ENCODE measurements at places on chromosomes 11 and 22.

- peak; percentile 34 for DNase-seq
These were observed 66.2 kb downstream of the THAP12 start for GRCh38 chr11:76314741-76315090.

DNA sequence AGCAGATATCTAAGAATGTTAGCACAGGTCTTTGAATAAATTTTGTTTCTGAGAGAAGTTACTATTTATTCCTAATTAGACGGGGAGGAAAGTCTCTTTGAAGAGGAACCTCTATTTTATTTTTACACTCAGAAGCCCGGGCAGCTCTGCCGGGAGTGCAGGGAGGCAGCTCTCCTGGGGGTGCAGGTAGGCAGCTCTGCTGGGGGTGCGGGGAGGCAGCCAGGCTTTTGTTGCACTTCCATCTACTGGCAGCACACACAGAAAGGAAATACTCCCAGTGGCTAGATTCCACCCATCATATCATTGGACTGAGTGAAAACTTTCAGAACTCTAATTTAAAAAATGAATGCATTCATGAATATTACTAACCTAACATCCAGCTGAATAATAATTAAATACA, 24.6 kb downstream of the OR10A6 start:
- no peak for DNase-seq

DNA sequence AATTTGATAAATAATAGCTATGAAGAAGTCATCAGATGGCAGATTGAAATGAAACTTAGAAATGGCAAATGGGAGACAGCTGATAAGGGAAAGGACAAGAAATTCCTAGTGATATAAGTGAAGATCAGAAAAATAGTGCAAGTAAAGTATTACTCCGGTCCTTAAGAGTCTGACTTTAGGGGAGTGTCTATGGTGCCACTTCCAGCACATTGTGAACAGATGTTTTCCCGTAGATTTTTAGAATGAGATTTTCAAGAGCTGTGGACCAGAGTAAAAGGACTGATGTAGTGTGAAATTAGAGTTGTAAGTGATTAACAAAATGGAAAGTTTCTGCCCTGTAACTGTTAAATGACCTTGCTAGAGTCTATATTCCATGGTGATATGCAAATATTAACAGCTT, 974.8 kb upstream of the TENM4 start:
- no peak for DNase-seq

GRCh38 chr11:112555491-112556364, 295.1 kb upstream of the PLET1 start:
- no peak for DNase-seq

DNA sequence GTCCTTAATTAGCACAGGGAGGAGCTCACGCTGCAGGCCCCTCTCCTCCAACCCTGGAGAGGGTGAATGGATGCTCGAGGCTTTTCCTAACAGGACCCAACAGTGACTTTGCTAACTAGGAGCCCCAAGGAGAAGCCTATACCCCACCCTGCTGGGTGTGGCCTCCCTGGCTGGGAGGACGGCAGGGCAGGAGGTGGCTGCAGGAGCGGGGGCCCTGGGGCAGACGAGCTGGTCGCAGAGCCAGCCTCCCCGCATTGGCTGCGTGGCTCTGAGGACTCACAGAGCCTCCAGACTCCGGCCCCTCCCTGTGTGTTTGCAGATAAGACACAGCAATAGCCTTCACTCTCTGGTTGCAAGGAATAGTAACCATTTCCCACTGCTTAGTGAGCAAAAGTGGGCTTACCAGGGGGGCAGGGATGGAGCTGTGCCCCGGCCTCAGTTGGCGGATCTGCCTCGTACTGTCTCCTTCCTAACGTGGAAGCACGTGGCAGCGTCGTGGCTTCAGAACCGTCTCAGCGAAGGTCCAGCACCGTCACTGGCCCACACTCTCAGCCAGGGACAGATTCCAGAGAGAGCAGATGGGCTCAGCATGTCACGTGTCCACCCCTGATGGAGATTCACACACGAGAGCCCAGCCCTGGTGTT, 1087.5 kb downstream of the BRD1 start:
- DNase-seq = no peak

- DNase-seq = no peak
These were observed 198.3 kb upstream of the B3GAT1 start for GRCh38 chr11:134610116-134610910.

- DNase-seq = no peak
These were observed 26.7 kb downstream of the OR6Q1 start for GRCh38 chr11:58057481-58057880.

DNA sequence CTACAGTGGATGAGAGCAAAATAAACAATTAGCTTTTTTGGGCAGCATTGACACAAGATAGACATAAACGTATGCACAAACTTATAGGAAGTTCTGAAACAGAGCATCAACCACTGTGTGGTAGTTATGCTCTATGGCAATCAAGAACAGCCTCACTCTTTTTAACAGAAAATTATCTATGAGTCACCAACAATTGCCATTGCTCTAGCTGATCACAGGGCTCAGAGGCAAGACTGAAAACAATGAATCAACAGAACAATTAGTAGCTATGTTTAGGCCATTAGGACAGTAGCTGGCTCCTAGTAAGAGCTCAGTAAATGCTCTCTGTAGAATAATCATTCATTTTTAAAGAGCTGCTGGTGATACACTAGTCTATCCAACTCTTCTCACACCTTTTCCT, 34.9 kb upstream of the PICALM start:
- no peak for DNase-seq

DNA sequence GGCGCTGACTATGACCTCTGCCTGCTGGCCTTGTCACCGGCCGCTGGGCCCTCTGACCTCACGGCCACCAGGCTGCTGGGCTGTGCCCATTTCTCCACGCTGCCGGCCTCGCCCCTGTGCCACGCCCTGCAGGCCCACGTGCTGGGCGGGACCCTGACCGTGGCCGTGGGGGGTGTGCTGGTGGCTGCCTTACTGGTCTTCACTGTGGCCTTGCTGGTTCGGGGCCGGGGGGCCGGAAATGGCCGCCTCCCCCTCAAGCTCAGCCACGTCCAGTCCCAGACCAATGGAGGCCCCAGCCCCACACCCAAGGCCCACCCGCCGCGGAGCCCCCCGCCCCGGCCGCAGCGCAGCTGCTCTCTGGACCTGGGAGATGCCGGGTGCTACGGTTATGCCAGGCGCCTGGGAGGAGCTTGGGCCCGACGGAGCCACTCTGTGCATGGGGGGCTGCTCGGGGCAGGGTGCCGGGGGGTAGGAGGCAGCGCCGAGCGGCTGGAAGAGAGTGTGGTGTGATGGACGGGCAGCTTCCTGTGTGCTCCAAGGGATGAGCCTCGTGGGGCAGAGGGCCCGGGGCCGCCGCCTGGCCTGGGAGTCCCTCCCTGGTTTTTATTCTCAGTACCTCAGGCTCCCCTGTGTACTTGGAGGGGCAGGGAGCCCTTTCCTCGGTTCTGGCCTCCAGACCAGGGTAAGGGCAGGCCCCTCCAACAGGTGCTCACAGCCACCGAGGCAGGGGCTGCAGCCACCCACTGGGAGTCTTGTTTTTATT, 3.0 kb downstream of the LRFN4 start:
- DNase-seq = no peak

DNA sequence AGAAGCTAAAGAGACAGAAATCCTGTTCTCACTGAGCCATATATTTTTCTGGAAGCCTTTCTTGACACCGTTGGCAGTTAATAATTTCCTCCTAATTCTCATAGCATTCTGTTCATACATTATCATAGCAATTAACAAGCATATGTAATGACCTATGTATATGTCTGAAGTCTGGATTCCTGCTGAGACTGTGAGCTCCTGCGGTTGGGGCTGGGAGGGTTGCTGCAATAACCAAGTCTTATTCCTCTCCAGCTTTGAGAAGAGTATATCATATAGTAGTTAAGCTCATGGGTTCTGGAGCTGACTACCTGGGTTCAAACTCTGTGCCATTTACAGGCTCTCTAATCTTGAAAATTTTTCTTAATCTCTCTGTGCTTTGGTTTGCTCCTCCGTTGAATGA, 175.2 kb downstream of the MAML2 start:
- no peak for DNase-seq

GRCh38 chr11:65911682-65912568, 6.9 kb downstream of the C11orf68 start:
- peak; percentile 60 for DNase-seq

DNA sequence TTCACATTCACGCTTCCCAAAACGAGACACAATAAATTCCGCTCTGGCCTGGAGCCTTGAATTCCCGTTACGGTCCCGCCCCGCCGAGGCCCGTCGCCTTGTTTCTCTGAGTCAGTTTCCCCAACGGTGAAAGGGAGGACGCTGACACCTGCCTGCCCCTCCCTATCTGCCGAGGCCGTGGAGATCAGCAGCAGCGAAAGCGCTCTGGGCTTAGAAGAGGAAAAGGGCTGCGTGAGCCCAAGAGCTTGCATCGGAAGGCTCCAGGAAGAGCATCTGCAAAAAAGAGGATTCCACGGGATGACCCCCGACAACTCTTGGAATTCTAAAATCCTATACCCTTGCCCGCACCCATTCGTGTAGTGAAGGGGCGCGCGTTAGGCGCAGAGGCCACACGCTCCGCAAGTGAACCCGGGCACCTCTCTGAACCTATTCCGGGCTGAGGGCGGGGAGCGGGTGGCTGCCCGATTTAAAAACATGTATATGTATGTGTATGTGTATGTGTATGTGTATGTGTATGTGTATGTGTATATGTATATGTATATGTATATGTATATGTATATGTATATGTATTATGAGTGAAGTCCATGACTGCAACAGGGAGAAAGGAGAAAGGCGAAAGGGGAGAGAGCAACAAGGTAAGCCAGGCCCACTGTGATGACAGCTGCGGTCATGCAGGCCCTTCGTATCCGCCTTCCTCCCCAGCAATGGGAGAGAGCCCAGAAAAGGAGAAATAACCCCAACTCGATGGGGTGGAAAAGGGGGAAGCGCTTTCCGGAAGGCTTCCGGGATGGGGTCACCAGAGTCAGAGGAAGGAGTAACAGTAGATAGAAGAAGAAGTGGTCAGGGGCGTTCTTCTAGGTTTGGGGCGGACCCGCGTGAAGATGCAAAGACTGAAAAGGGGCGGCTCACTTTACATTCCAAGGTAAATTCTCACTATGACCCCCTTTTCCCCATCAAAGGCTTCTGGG, 948 bp upstream of the MRTFA start:
- no peak for DNase-seq

GRCh38 chr11:68688881-68689280, 4.5 kb downstream of the GAL start:
- no peak for DNase-seq

DNA sequence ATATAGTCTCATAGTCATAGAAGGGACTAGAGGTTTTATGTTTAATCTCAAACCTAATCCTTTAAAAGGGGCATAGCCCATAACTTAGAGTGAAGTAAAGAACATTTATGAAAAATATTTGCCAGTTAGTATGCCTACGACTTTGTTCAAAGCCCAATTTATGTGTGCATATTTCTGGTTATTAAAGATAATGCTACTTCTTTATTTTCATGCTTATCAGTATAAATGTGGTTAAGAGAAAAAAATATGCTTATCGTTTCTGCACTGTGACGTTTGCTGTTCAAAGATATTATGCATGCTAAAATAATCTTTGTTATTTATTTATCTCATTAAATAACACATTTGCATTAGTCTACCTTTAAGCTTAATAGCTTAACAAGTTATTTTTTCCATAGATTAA, 343.9 kb downstream of the DYNC2H1 start:
- no peak for DNase-seq

DNA sequence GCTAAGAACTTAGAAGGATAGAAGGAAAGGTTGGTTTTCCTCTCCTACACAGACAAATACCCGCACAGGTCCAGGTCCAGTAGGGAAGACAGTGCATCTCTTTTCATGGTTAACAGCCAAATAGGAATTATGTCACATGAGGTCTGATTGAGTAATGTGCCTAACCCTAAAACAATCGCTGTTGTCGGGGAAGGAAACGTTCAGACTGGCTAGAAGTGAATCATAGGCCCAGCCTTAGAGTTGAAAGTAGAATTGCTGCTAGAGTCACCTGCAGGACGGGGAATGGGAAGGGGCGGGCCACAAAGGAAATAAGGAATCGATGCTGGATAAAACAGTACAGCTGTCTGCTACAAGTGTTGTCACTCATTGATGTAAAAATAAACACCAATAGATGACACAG, 12.4 kb upstream of the HTATIP2 start:
- DNase-seq = no peak

- DNase-seq = no peak
These were observed 89.9 kb downstream of the OR4A15 start for GRCh38 chr11:55457641-55458040.

DNA sequence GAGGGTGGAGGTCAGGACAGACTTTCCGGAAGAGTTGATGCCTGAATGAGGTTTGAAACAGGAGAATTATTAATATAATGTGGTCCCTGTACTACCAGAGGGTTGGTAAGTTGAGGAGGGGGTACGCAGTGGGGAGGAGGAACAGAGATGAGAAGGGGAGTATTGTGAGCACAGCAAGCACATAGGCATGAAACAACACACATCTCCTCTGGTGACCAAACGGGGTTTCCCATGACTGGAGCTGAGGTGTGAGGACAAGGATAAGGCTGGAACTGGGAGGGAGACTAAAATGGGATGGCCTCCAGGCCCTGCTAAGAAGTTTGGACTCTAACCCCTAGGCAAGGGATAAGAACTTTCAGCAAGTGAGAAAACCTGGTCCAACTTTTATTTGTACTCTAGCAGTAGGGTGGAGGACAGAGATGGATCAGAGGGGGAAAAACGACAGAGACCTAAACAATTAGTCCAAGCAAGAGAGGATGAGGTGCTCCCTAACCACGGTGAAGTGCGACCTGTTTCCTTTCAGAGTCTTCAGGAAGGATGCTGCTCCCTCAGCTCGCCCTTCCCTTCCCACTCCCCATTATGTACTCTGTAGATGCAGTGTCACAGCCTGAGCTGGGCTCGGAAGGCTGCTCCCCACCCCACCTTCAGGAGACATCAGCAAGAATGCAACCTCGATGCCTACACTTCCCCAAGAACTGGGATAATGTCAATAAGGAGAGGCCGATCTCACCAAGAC, 59.2 kb downstream of the BTG4 start:
- DNase-seq = no peak

- DNase-seq = no peak
These were observed 9.9 kb downstream of the STK33 start for GRCh38 chr11:8584082-8584481.

DNA sequence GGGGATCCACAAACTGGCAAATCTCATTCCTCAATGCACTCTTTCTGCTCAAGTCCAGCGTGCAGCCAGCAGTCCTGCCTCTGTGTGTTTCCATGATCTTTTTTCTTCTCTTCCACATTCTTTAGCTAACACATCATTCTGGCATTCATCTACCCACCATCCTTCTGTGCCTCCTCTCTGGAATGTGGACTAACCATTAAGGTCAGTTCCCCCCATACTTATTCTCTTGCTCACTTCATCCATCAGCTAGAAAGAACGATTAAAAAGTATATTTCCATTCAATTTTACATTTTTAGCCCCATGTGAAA, 7.8 kb downstream of the KIRREL3 start:
- DNase-seq = peak; percentile 86

GRCh38 chr11:15970506-15971214, 385.7 kb downstream of the SOX6 start:
- no peak for DNase-seq

GRCh38 chr11:82792822-82793569, 59.3 kb upstream of the FAM181B start:
- no peak for DNase-seq
